ENCODE measurements at places on chromosomes 4 and X. TPM values are rescaled to one million over a fixed set of nuclear protein-coding genes. Genes with fewer than 3 reads are reported as not detected.

Gene LIMCH1
- 0.82 TPM for total RNA-seq

Gene FAM53A
- 1.6 TPM for total RNA-seq

Gene FGF5
- total RNA-seq: 0.98 TPM

Gene KLF8
- 0.90 TPM for total RNA-seq

Gene AMTN
- total RNA-seq: not detected

Gene ADGRG4
- not detected for total RNA-seq

Gene RPA4
- 0.33 TPM for total RNA-seq

Gene CFAP47
- total RNA-seq: not detected

Gene STK32B
- 5.3 TPM for total RNA-seq

Gene NIPAL1
- 0.90 TPM for total RNA-seq

GRCh38 chr4:105978684-105979296 is 83.5 kb downstream of the NPNT start:
- DNase-seq: peak; percentile 94

GRCh38 chr4:40307627-40308497 is 27.3 kb upstream of the CHRNA9 start:
- DNase-seq: no peak

GRCh38 chr4:128859887-128860677 is 50.6 kb downstream of the JADE1 start:
- peak; percentile 94 for DNase-seq

GRCh38 chr4:167129146-167129545 is 105.1 kb downstream of the SPOCK3 start:
- no peak for DNase-seq

GRCh38 chrX:118807151-118808017 is 16.2 kb upstream of the ZCCHC12 start:
- DNase-seq: peak; percentile 61

DNA sequence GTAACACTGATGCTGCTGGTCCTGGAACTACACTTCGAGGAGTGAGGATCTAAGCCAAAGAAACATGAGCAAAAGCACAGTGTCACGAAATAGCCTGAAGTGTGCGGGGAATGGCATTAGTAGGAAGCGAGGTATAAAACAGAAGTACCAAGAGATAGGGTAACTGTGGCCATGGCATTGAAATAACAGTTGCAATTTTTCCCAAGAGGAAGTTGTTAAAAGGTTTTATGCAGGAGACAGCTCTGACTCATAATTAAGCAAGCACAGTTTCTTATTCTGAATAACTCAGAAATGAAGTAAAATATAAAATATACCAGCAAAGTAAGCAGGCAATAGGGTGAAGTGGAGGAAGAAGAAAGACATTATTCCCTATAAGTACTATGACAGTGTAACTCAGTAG is 90.3 kb upstream of the TMEM150C start:
- DNase-seq: peak; percentile 20

DNA sequence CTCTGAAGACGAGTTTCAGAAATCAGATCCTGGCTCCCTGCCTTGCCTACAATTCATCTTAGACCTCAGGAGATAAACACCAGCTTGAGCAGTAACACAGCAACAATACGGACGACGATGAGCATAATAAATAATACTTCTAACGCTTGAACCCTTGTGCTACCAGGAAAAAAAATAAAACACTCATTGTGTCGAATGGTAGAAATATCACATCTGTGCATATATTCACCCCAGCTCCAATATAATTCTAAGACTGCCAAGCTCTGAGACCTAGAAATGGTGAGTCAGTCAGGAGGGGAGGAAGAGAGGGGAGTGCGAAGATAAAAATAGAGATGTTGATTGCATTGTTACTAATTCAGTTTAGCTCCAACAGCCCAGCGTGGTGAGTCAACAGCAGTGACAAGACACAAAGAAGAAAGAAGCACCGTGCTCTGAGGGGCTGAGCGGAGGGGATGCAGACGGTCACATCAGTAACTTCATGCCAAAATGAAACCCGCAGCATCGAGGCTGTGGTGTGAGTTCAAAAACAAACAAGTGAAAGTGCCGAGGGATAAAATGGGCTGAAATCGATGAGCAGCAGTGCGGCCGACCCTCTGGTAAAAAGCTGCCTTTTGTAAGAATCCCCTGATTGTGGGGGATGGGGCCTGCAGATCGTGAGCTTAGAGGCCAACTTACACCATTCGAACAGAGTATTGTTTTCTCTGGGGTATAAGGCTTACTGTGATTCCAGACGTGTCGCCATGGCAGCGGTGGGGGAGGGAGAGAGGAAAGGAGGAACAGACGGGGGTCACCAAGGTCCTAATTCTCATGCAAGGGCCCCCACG is 150.4 kb downstream of the MGST2 start:
- DNase-seq: peak; percentile 83

GRCh38 chrX:57417827-57418226 is 131.3 kb downstream of the FAAH2 start:
- no peak for DNase-seq

- no peak for DNase-seq
Measured at GRCh38 chrX:7904562-7904961, 22.7 kb downstream of the PNPLA4 start.

DNA sequence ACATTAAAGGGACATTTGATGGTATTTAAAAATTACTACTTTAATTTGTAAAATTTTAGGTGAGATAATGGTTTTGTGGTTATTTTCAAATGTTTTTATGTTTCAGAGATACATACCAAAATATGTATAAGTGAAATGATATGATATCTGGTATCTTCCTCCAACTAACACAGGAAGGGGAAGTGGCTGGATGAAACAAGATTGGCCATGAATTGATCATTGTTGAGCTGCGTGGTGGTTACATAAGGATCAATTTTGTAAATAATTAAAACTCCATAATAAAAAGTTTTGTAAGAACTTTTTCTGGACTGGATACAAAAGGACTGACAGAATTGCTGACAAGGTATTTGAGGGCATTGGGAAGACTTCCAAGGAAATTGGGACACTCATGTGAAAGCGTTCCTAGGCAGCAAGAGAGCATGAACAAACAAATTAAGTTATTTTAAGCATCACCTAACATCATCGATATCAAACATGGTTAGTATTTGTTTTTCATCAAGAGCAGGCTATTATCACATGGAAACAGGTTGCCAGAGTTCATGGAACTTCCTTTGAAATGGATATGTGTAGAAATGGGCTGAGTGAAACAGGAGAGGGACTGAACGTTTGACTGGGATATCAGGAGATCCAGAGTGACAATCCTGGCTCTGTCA is 4.4 kb upstream of the PGM2 start:
- no peak for DNase-seq

GRCh38 chrX:131225078-131225477 is 64.0 kb downstream of the IGSF1 start:
- DNase-seq: no peak

DNA sequence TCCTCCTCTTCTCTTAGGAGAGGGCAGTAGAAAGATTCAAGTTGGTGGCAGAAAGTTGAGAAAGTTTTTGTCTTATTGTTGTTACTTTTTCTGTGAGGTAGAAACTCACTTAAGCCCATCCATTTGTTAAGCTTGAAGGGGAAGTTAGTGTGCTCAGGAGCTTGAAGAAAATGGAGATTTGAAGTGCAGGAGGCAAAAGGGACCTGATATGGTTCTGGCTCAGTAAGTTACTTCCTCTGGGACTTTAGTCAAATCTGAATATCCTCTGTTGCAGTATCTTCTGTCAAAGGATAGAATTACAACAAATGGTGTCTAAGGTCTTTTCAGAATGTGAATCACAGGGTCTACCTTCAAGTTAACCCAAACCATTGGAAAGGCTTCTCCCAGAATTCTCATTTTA is 46.2 kb downstream of the CXCL13 start:
- no peak for DNase-seq

GRCh38 chrX:97672138-97672537 is 788.4 kb downstream of the RPA4 start:
- no peak for DNase-seq

DNA sequence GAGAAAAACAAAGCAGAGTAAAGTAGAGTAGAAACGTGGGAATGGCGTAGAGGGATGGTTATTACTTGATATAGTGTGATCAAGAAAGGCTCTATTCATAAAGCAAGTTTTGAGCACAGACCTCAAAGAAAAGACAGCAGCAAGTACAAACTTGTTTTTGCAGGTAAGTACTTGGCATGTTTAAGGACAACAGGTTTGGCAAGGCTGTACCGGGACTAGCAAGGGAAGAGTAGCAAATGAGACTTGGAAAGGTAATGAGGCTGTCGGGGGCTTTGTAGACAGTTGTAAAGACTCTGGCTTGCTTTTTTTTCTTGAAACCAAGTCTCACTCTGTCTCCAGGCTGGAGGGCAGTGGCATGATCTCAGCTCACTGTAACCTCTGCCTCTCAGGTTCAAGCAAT is 40.9 kb downstream of the NEK1 start:
- no peak for DNase-seq

GRCh38 chr4:2417226-2417764 is 1.1 kb downstream of the ZFYVE28 start:
- no peak for DNase-seq

GRCh38 chrX:64977051-64977450 is 801 bp upstream of the ZC4H2 start:
- DNase-seq: no peak
